Stimulated activated CD8-positive, alpha-beta memory T cell treated with anti-CD3 and anti-CD28 coated beads, Interleukin-4, amount 100 ng/mL, for 1 hour (primary cell): ENCODE measurements at places on chromosomes 6 and 20.

- DNase-seq, result no peak
Observed at GRCh38 chr20:46366826-46367225, 39.6 kb downstream of the ELMO2 start.

DNA sequence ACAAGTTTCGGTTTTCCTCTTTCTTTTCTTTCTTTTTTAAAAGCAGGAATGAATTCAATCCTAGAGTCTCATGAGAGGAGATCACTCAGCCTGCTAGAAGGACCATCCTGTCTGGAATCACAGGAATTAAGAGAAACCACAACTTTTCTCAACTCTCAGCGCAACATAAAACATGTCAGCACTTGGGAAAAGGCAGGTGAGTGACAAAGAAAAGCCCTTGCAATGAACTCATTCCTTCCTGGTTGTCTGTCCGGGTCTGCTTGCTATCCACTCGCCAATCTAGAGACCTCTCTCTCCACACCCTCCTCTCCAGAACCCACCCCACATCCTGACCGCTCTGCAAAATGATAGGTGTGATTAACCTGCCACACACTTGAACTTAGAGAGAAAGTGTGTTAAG, 253.8 kb downstream of the LY86 start:
- no peak for DNase-seq

DNA sequence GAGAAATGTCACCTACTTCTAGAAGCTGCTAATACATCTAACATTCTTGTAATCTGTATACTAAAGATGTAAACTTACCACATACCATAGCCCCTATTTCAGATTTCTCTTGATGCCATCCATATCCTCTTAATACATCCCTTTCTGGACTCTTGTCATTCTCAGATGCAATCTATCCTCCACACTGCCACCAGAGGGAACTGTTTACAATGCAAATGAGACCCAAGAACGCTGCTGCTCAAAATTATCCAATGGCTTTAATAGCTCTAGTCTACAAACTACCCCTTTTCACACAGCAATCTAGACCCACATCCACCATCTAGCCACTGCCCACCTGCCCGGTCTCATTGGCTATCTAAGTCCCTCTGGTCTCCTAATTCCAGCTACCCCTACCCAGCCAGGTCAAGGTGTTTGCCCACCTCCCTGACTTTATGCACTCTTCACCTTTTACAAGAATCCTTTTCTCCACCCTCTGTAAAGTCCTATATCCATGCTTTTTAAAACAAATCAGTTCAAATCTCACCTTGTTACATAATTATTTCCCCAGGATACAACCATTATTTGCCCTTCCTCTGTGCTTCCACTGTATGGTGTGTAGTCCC, 14.8 kb downstream of the FAXC start:
- DNase-seq, result no peak

DNA sequence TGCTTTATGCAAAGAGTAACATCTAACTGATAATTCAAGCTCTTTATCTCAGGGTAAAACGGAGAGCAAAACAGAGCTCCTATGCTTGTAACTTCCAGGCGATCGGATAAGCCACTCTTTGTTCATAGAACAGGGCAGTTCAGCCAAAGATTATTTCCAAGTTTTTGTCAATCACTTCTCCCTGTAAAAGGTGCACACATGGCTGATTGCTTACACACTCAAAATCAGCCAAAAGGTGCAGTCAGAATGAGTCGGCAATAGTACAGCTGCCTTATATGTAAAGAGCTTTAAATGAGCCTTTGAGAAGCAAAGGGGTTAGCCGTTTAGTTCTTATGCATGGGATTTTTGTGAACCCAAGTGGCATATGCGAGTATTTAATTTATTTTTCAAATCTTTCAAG, 449.6 kb upstream of the POU3F2 start:
- DNase-seq, result no peak

- no peak for DNase-seq
Observed at GRCh38 chr6:145453376-145453775, 281.9 kb downstream of the EPM2A start.

- no peak for DNase-seq
Observed at GRCh38 chr6:14016432-14016831, 91.7 kb downstream of the RNF182 start.

DNA sequence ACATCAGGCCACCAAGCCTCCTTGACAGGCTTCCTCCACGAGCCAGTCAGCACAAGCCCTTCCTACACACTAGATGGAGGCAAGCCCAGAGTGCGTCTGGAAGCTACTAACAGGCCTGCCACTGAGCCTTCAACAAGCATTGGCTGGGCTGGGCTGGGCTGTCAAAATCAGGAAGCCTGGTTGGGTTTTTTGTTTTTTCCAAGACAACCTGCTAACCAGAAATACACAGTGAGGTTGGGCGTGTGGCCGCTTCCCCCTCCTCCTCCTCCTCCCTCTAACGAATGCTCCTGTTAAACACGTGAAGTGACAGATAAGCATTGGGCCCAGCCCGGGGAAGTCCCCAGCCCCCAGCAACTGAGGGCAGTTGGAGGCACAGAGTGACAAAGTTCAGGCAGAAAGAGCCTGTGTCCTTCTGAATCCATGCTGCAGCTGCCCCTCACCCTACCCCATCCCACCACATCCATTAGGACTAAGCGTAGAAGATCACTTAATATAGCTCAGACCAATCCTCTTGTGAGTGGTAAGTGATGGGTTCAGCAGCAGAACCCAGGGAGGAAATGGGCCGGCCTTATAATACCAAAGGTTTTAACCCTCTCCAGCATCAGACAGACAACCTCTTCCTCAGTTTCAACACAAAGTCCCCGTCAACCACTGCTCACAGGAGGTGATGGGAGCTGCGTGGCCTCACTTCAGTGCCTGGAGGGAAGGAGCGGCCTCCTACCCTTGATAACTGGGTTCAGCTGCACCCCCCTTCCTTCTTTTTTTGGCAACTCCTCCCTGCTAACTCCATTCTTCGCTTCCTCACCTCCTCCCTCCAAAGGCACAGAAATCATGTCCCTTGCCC, 1.1 kb downstream of the NFATC2 start:
- DNase-seq, result peak; percentile 64

DNA sequence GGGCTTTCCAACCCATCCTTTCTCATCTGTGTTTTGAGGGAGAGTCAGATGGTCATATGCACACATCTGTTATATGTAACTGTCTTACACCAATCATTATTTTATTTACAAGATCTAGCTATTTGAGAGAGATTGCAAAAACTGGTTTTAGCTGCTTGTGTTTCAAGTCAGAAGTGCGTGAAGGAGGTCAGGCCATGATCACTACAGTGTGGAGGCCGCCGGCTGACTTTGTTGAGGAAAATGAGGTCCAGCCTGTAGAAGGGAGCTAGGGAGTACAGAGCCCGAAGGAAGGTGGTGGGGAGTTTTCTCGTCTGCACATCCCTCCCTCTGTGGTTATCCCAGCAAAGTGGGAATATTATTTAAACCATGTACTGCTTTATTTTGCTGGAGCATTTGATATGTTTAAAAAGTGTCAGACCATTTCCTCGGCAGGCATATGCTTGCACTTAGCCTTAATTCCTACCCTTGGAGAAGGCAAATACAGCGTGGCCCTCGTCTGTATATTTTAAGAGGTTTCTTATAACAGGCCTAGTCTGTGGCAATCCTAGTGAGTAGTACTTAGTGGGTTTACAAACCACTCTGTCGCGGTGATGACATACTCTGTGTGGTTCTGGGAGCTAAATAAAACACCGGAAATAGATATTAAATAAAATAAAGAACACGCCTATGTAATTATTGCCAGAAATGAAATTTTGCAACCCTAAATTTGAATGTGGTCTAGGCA, 95.6 kb downstream of the UST start:
- no peak for DNase-seq

DNA sequence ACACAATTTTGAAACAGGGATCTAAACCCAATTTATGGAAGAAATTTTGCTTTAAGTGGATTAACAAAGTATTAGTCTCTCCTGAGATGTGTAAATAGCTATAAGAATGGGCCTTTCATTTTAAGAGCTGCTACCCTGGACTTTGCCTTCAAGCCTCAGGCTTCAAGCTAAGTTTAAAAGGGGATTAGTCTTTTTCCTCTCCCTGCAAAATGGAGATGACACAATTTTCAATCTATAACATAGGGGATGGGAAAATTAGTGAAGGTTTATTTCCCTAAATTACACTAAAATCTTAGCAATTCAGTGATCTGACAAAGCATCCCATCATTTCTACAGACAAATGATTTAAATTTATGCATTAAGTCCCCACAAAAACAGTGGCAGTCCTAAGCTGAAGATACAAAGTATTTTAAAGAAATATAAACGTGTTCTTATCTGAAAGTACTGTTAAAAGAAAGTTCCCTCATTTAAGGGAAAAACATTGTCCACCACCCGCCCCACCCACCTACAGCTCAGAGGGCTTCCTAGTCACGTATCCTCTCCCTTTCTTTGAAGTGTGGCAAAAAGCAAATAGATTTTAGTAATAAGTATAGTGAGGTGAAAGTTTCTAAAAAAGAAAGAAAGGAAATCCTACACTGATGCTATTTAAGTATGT, 14.5 kb downstream of the ARHGAP18 start:
- no peak for DNase-seq

DNA sequence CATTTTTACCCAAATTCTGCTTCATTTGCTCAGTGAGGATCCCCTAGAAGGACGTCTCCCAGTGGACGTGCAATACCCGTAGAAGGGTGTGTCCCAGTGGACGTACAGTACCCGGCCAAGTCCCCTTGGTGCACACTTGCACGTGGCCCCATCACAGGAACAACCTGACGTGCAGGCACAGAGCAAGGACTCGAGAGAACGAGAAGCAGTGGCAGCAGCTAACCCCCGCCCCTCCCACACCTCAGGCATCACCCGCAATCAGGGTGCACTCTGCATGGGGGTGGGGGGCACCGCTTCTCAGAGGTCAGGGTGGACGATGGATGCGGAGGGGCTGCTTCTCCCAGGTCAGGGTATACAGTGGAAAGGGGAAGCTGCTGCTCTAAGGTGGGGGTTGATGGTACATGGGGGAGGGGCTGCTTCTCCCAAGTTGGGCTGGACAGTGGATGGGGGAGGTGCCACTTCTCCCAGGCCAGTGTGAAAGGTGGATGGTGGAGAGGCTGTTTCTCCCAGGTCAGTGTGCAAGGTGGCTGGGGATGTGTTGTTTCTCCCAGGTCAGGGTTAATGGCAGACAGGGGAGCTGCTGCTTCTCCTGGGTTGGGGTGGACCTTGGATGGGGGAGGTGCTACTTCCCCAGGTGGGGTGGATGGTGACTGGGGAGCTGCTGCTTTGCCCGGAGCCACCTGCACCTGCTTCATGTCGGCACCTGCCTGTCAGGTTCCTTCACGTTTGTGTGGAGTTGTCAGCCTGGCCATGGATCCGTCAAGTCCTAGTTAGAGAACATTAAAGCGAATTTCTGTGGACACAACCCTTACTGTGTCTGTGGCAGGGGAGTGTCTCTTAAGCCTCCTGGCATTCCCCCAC, 1.0 kb upstream of the THBS2 start:
- DNase-seq, result no peak

DNA sequence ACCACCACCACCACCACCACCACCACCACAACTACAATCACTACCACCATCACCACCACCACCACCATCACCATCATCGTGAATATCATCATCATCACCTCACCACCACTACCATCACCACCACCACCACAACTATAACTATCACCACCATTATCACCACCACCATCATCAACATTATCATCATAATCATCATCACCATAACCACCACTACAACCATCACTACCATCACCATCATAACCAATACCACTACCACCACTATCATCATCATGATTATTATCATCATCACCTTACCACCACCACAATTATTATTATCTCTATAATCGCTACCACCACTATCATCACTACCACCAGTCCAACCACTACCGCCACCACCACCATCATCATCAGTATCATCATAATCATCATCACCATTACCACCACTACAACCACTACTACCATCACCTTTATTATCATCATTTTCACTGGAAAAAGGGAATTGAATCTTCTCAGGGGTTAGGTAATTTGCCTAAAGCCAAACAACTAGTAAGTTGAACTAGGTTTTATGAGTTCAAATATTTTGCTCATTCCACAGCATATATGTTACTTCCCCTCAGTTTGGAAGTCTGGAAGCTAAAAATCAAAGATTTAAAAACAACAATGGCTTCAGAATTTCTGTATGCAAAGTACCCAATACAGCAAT, 8.3 kb downstream of the RIPOR2 start:
- DNase-seq, result no peak

- no peak for DNase-seq
Observed at GRCh38 chr6:44739181-44739580, 351.7 kb downstream of the CDC5L start.

GRCh38 chr20:40080041-40080652, 608.9 kb downstream of the MAFB start:
- DNase-seq, result no peak

- DNase-seq, result no peak
Observed at GRCh38 chr6:138507977-138508675, 8.8 kb upstream of the NHSL1 start.

GRCh38 chr6:122077603-122078002, 321.8 kb upstream of the HSF2 start:
- no peak for DNase-seq

GRCh38 chr6:52254731-52255378, 10.6 kb upstream of the IL17F start:
- DNase-seq, result no peak
